ENCODE measurements at places on chromosomes 6 and 20.

DNA sequence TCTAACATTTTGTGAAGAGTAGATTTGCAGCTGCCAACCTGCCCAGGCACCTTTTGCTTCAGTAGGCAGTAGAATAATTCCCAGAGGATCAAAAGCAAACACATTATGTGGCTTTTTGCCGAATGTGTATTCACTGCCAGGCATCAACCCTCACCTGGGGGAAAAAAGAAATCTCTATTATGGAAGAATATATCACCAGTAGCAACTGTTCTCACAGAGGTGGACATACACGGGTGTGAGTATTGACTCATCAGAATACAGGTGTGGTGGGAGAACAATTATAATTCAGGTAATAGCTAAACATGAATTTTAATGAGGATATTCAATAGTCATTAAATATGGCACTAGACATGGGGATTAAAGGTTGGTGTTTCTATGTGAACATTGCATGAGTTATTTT lies 910.7 kb downstream of the TFAP2A start:
- no peak for DNase-seq

- peak; percentile 98 for DNase-seq
Observed at GRCh38 chr6:27893836-27894807, 18.1 kb downstream of the OR2B2 start.

GRCh38 chr6:151240036-151240685 lies 394 bp downstream of the AKAP12 start:
- DNase-seq: peak; percentile 91

- peak; percentile 5 for DNase-seq
Observed at GRCh38 chr6:75563032-75563431, 38.6 kb upstream of the SENP6 start.

DNA sequence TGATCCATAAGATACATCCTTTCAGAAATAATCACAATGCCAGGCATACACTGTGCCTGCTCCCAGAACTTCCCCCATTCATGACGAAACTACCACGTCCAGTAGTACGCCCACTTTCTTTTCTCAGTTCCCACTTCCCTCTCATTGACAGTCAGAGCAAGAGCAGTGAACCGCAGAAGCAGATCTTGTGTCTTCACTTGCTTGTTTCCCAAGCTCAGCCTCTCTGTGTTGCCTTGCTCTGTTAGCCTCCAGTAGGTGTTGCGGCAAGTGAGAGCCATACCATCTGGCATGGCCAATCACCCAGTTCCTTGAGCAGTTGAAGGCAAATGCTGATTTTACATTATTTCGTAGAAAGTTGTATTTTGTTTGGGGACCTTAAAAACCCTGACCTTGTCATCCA lies 11.7 kb downstream of the UST start:
- DNase-seq: peak; percentile 33

DNA sequence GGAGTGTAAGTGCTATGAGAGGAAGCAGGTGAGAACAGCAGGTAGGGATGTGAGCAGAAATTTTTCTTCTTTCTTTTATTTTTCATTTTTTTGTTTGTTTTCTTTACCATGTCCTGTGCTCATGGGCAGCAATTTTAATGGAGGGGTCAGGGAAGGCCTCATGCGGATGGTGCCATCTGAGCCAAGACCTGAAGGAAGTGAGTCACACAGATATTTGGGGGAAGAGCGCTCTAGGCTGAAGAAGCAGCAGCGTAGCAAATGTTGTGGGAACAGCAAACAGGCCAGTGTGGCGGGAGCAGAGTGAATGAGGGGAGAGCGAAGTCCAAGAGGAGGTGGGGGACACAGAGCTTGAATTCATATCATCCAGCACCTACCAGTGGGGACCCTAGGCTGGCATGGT lies 12.7 kb downstream of the SPDEF start:
- no peak for DNase-seq

- DNase-seq: no peak
Observed at GRCh38 chr6:34515473-34516387, 40.4 kb downstream of the SPDEF start.

DNA sequence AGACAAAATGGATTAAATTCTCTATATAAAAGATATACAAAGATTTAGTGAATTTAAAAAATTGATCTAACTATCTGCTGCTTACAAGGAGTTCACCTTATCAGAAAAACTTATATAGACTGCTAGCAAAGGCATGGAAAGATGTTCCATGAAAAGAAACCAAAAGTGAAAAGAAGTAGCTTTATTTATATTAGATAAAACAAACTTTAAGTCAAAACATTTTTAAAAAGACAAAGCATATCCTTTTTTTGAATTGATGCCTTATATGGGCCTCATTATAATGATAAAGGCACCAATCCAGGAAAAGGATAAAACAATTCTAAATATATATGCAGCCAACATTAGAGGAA lies 334.2 kb downstream of the MEI4 start:
- DNase-seq: no peak

GRCh38 chr6:122789182-122790027 lies at the start of gene SMPDL3A:
Gene SMPDL3A (plus strand): TSS chr6:122789258. CDS start chr6:122789347, 89 bp downstream.
- DNase-seq: peak; percentile 86

- no peak for DNase-seq
Observed at GRCh38 chr20:9323622-9324021, 190.8 kb upstream of the LAMP5 start.

DNA sequence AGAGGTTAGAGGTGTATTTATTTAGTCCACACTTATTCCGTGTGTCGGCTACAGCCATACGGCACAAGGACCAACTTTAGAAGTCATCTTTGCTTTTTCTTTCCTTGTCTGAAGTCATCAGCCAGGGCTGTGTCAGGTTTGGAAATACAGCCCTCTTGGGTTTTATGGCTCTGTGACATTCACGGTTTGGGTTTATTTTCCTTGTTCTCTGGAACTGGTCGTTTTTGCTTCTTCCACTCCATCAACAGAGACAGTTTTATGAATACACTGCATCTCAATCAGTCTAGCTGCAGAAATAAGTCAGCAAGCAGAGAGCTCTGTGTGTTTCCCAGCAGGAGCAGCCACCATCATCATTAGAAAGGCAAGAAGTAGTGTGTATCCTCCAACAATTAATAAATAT lies 132.5 kb downstream of the TBC1D7 start:
- DNase-seq: no peak

- DNase-seq: peak; percentile 63
Observed at GRCh38 chr20:9031991-9032390, 36.9 kb upstream of the PLCB4 start.

DNA sequence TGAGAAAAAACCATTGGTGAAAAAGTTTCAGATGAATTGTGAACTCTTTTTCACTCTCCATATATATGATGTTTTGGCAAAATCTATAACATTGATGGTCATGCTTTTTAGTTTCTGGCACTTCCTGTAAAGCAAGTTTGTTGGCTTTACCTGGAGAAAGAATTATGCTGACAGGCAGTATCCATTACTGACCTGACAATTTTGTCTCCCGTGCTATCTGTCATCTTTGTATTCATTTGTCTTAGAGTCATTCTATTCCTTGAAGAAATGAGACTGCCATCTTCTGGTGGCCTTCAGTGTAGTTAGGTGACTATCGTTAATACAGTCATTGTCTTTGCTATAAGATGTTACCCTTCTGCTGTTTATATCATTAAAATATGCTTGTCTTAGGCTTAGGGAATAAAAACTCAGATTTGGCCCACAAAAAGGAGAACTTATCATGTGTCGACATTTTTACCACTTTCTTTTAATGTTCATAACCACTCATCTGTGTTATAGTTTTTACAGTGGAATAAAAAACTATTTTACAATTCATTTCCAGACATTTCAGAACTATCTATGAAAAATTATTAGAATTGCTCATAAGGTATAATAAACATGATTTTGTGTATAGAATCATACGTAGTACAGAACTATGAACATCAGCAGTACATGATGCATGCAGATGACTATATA lies 707.0 kb downstream of the EPM2A start:
- DNase-seq: peak; percentile 48

- no peak for DNase-seq
Observed at GRCh38 chr6:105977934-105978504, 108.1 kb upstream of the PRDM1 start.

Data from tongue (tissue), 3 donors.